ENCODE measurements at places on chromosomes 1 and 21. TPM values are rescaled to one million over a fixed set of nuclear protein-coding genes. Genes with fewer than 3 reads are reported as not detected.

DNA sequence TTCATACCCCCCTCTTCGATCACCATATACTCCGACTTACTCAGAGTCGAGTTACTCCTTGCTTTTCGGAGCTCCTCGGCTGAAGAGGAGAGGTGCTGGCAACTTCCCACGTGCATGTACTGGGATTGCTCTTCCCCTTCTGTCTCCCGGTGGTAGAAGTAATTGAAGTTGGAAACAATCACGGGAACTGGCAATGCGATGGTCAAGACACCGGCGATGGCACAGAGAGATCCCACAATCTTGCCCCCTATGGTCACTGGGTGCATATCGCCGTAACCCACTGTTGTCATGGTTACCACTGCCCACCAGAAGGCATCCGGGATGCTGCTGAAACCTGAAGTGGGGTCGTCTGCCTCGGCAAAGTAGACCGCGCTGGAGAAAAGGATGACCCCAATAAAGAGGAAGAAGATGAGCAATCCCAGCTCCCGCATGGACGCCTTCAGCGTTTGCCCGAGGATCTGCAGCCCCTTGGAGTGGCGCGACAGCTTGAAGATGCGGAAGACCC lies 1.5 kb downstream of the KCNA3 start:
- DNase-seq, result no peak
- H3K27ac ChIP-seq, result peak overlapping the region; percentile 30
- no peaks in the 10 kb centered on the region for H3K4me1 ChIP-seq

- no peak overlapping the region for H3K27ac ChIP-seq
- no peaks in the 10 kb centered on the region for H3K27me3 ChIP-seq
- no peaks in the 10 kb centered on the region for H3K4me1 ChIP-seq
- H3K4me3 ChIP-seq, result no peak overlapping the region
Observed at GRCh38 chr1:235415008-235415904, 48.0 kb downstream of the TBCE start.

- H3K27me3 ChIP-seq, result no peaks in the 10 kb centered on the region
- no peak for DNase-seq
- no peak overlapping the region for H3K4me3 ChIP-seq
- H3K4me1 ChIP-seq, result no peaks in the 10 kb centered on the region
- no peak overlapping the region for H3K27ac ChIP-seq
Observed at GRCh38 chr1:230806552-230806951, 59.4 kb downstream of the CAPN9 start.

- H3K4me1 ChIP-seq, result peaks cover 11% of the 10 kb centered on the region
- H3K27me3 ChIP-seq, result no peaks in the 10 kb centered on the region
- H3K4me3 ChIP-seq, result no peak overlapping the region
- H3K36me3 ChIP-seq, result no peaks in the 10 kb centered on the region
- H3K27ac ChIP-seq, result peak overlapping the region; percentile 52
- peak; percentile 66 for DNase-seq
Observed at GRCh38 chr1:16184557-16185303, 27.7 kb downstream of the ARHGEF19 start.

GRCh38 chr1:117646007-117646811 lies 40.4 kb downstream of the TENT5C start:
- no peak overlapping the region for H3K4me3 ChIP-seq
- no peak overlapping the region for H3K27ac ChIP-seq
- no peak for DNase-seq
- H3K27me3 ChIP-seq, result no peaks in the 10 kb centered on the region
- no peaks in the 10 kb centered on the region for H3K36me3 ChIP-seq

GRCh38 chr1:109850827-109851226 lies 59.8 kb upstream of the CSF1 start:
- DNase-seq, result no peak
- H3K27ac ChIP-seq, result no peak overlapping the region
- no peak overlapping the region for H3K4me3 ChIP-seq
- H3K27me3 ChIP-seq, result no peaks in the 10 kb centered on the region
- no peaks in the 10 kb centered on the region for H3K4me1 ChIP-seq
- H3K36me3 ChIP-seq, result no peaks in the 10 kb centered on the region

DNA sequence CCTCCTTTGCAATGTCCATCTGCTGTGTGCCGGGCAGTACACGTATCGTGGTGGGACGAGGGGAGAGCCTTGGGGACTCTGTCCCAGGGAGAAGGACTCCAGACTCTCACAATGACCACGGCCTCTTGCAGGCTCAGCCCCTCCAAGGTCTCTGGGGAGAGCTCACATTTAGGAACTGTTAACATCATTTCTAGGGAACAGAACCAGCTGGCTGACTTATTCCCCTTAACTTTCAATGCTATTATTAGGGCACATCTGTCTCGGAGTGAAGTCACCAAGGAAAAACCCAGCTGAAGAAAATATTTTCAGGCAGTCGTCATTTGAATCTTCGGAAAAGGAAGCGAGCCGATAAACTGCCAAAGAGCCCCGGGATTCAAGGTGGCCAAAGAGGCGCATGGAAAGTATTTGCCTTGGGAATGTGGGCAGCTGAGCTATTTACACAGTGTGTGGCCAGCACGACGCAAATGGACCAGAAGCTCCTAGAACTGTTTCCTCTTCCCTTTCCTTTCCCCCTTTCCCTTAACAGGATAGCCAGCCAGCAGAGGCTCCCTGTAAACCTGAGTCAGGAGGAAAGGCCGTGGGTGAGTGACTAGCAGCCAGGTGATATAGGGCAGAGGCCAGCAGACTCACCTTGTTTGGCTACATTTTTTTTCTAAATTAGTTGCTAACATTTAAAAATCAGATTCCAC lies 74.5 kb downstream of the ITPKB start:
- no peaks in the 10 kb centered on the region for H3K36me3 ChIP-seq
- DNase-seq, result no peak
- no peaks in the 10 kb centered on the region for H3K27me3 ChIP-seq
- peak overlapping the region; percentile 62 for H3K27ac ChIP-seq

DNA sequence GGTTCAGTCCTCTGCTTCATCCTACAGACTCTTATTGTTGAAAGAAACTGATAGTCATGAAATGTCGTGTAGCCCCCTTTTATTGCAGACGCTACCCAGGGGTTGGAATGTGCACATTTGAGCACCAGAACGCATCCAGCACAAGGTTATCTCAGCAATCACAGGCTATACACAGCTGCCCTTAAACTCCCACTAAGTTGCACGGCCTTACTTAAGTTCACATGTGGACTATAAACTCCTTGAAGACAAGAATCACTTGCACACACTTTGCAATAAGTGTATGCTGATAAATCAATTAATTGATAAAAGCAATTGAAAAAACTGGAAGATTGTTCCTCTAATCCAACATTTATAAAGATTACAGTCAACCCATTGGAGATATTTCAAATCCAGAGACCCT lies 18.9 kb downstream of the SLC30A10 start:
- no peaks in the 10 kb centered on the region for H3K36me3 ChIP-seq
- H3K4me1 ChIP-seq, result no peaks in the 10 kb centered on the region
- H3K27me3 ChIP-seq, result no peaks in the 10 kb centered on the region
- H3K4me3 ChIP-seq, result no peak overlapping the region
- no peak overlapping the region for H3K27ac ChIP-seq
- no peak for DNase-seq

DNA sequence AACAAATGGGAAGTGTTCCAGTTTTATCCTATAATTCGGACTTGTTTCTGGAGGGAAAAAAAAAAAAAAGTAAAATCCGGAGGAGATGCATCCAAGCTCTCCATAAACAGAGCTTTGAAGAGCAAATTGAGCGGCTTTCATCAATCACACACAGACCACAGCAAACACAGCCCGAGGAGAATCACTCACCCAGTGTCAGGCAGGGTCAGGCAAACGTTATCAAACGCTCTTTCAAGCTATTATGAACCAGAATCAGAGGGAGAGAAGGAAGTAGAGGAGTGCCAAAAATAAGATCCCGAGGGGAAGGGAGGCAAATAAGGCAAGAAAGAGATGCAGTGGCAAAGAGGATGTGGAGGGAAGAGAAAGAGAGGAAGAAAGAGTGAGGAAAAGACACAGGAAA lies 188.3 kb upstream of the CAMK1G start:
- no peaks in the 10 kb centered on the region for H3K36me3 ChIP-seq
- H3K27me3 ChIP-seq, result no peaks in the 10 kb centered on the region
- no peaks in the 10 kb centered on the region for H3K4me1 ChIP-seq
- H3K27ac ChIP-seq, result no peak overlapping the region

The PGD gene
- 77.1 TPM for total RNA-seq

The OTUD7B gene
- total RNA-seq, result 13.5 TPM
